Activated CD8-positive, alpha-beta memory T cell treated with anti-CD3 and anti-CD28 coated beads for 48 hours (primary cell): ENCODE measurements at places on chromosomes 11 and 22.

- no peak for DNase-seq
These were observed 57.5 kb downstream of the CACNA1I start for GRCh38 chr22:39627865-39628562.

- DNase-seq = no peak
These were observed 606.8 kb downstream of the NTM start for GRCh38 chr11:131977231-131977630.

DNA sequence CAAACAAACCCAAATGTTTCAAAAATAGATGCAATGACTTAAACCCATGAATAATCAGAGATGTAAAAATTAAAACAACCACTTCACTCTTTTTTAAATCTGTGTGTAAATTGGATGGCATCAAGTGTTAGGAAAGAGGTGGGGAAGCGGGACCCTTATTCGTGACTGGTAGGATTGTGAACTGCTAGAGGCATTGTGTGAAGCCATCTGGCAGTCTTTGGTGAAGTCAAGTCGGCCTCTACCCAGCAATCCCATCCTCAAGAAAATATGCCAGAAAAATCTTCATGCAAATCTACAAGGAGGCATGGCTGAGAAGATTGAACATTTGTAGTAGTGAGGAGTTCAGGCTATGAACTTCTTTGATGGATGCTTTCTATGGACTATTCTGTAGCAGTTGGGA, 114.6 kb upstream of the C11orf87 start:
- DNase-seq = no peak

DNA sequence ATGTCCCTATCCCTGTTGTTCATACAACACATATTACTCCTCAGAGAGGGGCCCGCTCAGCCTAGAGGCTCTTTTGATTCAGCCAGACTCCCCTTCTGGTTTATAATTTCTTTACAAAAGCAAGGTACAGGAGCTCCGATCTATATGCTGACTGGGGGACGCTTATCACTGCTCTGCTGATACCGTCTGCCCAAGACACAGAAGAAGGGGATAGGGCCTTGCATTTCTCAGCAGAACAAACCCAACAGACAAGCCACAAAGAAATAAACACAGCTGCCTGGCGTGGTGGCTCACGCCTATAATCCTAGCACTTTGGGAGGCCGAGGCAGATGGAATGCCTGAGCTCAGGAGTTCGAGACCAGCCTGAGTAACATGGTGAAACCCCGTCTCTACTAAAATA, 109.9 kb upstream of the AKIP1 start:
- DNase-seq = no peak

DNA sequence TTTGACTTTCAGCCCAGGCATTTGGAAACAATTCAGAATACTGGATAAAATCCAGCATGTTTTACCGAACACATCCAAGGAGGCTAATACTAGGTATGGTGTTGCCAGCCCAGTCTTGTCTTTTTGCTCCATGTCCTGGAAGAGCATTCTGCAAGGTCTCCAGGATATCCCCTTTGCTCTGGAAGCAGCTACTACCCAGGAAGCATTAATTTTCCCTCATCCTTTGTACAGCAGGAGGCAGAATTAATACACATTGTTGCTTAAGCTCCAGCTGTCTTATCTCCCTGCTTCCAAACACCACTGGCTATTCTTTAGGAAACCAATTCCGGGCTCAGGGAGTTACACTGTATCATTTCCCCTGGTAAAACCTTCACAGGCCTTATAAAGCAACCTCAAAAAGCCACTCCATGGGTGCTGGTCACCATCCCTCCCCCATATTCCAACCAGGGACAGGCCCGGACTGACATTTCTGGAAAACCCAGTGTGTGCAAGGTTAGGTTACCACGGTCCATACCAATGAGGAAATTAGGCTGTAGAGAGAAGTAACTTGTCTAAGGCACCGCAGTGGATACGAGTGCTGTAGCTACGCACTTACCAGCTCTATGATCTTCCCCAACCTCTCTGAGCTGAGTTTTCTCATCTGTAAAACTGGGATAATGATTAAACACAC, 1.5 kb upstream of the UBASH3B start:
- no peak for DNase-seq

DNA sequence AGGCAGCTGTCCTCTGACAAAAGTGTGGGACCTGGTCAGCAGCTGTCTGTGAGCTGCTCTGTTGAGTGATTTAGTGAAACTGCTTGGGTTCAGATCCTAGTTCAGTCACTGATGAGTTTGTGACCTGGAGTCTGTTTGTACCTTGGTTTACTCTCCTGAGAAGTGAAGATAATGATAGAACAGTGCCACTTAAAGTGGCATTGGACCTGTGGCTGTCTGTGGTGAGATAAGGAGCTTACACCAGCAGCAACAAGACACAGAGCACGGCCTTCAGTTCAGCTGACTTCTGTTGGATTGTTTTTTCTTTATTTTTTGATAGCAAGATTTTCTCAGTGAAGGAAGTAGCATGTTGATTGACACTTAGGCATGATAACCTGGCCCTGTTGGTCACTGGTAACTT, 46.2 kb upstream of the CTTN start:
- no peak for DNase-seq

DNA sequence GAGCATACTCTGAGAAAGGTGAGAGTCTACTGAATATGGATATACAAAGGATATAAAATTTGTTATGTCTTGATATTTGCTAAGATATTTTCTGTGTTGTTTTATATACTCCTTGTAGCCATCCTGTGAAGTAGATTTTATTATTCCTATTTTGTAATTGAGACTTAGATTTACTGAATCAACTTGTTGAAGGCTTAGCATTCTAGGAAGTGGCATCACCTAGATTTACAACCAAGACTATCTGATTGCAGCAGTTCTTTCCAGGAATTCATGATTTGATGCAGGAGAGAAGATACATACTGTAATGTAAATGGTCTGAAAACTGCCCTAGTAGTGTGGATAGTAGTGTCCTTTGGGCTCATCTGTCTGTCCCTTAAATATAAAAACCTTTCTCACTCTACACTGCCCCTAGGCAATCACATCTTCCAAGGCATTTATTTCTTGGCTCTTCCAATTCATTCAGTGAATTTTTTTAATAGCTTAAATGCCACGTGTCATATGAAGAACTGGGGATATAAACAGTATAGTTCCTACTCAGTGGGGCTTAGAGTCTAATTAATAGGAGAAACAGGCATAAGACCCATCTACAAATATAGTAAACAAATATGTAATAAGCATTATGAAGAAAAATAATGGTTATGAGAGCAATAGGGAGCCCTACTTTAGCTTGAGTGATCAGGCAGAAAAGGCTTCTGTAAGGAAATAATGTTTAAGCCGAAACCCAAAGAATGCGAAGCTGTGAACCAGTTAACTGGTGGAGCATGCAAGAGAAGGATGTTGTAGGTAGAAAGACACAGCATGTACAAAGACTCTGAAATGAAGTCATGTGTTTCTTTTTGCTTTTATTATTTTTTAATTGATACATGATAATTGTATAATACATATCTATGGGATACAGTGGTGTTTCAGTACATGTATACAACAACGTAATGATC, 13.6 kb downstream of the IPO7 start:
- DNase-seq = no peak

GRCh38 chr22:26656891-26657851, at the start of gene MIAT:
TSS of gene MIAT (plus strand) at chr22:26657588.
- peak; percentile 26 for DNase-seq

DNA sequence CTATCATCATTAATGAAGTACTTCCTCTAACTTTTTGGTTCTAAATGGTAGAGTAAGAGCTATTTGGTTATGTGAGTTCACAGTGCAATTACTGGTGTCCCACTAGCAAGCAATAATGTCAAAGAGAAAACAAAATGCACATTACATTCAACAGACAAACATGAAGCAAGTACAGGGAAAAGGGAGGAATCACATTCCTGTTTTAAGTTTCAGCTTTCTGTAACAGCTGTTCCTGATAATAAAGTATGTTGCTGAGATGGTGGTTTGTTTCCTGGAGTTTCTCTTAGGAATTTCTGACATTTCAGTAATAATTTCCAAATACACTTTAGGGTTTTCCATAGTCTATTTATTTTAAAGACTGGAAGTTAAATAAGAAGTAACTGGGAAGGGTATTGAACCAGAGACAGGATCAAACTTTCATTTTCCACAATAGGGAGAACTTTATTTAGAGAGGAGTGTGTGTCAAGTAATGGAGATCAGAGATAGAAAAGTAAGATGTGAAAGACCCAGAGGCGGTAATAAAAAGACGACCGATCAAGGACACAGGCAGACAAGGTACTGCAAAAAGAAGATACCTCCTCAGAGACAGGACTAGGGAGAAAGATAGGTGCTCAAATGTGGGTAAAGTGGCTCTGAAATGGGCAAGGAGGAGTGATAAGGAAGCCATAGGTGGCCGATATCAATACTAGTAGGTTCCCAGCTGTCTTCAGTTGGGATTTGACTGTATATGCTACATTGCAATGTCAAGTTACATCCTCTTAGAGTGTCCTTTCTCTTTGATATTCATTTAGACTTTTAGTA, 20.8 kb upstream of the CLNS1A start:
- no peak for DNase-seq

DNA sequence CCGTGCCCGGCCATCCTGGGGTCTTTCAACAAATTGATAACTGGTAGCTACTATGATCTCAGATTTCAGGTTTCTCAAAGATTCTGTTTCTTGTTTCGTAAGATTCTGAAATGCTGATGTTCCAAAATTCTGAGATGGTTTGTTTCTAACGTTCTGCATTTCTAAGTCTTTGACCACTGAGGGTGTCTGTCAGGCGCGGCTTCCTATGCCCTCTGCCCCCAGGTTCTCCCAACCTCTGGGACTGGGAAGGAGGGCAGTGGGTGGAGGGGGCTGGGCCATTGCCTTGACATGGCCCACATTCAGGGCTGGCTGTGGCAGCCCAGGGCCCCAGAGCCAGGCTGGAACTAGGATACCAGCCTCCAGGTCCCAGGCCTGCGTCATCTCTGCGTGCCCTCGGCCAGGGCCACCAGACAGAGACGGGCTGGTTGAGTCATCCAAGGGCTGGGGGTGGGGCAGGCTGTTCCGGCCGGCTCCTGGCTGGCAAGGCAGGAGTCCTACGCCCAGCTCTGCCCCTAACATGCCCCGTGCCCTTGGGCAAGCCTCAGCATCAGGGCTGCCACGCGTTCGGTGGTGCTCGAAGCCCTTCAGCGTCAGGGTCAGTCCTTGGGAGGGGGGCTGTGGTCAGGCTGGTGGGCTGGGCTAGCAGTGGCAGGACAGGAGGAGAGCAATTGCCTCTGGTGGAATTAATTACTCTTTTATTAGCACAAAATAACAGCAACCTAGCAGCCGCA, 5.2 kb downstream of the TMEM134 start:
- no peak for DNase-seq

- DNase-seq = no peak
These were observed 64.7 kb upstream of the CTSC start for GRCh38 chr11:88402192-88402715.

DNA sequence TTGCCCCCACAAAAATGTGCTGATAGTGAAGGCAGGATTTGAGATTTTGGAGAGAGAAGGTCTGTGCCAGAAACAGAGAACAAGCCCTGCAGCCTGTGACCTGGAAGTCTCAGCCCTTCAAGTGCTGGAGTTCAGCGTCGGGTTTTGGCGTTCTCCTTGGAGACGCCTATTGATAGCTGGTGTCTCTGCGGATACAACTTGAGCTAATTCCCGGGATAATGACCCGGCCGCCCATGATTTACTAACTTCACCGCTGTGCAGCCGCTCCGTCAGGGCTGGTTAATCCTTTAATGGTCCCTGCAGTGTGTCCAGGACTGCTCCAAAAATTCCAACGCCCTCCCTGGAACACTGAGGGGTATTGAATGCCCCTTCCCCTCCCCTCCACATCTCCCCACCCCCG, 76.6 kb downstream of the WT1 start:
- no peak for DNase-seq

GRCh38 chr11:4459500-4459899, 10.4 kb downstream of the OR52K2 start:
- DNase-seq = no peak

DNA sequence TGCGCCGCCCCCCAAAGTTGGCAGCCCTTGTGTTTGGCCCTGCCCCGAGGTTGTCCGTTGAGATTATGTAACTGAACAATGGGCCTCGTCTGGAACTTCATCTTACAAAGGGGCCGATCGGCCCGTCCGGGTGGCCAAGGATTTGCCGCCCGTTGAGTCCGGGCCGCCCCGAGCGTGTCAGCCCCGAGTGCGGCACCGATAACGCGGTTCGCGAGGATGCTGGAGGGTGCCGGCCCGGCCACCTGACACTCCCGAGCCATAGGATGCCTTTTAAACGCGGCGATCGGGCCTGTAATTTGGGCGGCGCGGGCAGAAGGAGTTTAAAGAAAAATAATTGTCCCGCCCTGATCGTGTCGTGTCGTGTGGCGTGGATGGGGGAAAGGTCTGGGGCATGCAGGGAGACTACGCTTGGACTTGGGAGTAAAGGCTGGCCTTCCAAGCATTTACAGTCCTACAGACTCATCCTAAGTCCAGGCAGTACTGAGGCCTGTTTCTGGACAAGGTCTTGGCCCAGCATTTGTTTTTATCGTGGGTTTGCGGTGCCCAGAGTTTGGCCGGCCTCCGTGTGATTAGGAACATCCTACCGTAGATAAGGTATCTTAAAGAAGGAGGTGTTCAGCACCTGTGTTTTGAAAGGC, 1.3 kb downstream of the WEE1 start:
- DNase-seq = no peak

- no peak for DNase-seq
These were observed 80.1 kb upstream of the E2F8 start for GRCh38 chr11:19320827-19321226.

- DNase-seq = peak; percentile 46
These were observed 9.6 kb upstream of the PDE2A start for GRCh38 chr11:72683782-72684200.

GRCh38 chr11:33945481-33946268, 53.8 kb upstream of the LMO2 start:
- no peak for DNase-seq

- DNase-seq = no peak
These were observed 162.5 kb downstream of the CEP164 start for GRCh38 chr11:117489999-117490679.

DNA sequence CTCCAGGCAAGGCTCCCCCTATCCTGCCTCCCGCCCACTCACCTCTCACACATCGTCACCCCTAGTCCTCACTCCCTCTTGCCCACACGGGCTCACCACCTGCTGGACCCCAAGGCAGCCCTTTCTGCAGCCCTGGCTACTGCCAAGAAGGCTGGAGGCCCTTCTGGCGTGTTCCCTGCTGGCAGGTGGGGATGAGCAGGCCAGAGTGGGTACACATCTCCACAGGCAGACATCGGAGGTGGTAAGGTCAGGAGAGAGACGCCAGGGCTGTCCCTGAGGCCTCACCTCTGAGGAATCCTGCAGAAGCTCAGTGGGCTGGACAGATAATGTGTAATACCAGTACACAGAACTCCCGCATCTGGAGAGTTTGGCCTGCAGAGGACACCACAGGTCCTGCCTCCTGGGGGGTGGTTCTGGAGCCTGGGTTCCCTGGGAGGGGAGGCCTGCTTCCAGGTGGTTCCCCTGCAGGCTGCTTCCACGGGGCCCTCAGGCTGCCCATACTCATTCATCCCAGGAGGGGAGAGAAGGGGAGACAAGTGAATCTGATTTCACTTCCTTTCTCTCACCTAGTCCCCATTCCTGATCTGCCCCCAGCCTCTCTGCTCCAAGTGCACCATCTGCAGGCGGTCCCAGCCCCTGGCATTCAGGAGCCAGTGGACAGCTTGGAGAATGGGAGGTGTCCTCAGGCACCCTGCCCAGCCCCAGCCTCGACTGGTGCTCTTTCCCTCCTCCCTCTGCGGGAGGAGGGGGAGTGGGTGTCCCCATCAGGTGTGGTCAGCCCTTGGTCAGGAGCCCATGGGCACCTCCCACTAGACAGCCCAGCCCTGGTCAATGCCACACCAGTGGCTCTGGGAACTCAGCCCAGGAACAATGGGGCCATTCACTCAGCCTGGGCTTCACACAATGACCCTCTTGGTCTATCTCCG, 6.1 kb upstream of the CHST1 start:
- no peak for DNase-seq

GRCh38 chr11:1381793-1382425, 7.8 kb upstream of the BRSK2 start:
- no peak for DNase-seq
